ENCODE measurements at places on chromosomes 16 and 17.

DNA sequence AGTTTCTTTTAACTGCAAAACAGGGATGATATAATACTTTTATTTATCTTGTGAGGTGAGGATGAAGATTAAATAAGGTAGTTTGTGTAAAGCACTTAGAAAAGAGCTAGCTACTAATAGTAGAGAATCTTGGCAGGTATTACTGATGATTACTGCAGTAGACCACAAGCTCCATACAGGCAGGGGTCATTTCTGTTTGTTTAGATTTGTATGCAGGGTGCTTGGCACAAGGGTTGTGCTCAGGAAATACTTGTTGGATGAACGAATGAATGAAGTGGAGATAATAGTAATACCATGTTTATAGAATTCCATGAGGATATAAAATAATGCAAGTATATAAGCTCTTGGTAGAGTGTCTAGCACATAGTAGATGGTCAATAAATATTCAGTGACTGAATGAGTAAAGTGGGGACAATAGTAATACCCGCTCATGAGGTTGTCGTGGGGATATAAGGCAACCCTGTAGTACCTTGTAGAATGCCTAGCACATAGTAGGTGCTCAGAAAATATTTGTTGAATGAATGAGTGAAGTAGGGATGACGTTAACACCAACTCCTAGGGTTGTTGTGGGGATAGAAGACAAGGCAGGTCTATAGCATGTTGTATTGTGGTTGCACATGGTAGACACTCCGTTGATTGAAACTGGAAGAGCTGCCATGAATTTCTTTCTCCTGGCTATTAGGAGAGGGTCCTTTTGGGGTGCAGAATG lies 83.0 kb downstream of the ABCC1 start:
- DNase-seq, result no peak

DNA sequence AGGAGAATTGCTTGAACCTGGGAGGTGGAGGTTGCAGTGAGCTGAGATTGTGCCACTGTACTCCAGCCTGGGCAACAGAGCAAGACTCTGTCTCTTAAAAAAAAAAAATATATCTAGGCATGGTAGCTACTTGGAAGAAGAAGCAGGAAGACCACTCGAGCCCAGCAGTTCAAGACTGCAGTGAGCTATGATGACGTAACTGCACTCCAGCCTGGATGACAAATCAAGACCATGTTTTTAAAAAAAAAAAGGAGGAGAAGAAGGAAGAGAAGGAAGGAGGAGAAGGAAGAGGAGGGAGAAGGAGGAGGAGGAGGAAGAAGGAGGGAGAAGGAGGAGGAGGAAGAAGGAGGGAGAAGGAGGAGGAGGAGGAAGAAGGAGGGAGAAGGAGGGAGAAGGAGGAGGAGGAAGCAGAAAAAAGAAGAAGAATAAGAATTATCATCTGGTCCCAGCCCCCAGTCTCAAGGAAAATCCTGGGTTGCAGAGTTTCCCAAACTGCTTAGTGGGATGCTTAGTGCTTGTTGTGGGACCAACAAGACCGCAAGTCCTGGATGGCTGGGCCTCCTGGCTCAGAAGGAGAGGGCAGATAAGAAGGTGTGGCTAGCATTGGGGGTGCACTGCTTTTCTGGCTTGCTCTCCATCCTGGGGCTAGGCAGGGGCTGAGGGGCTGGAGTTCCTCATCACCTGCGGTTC lies 3.7 kb upstream of the DRC7 start:
- peak; percentile 56 for DNase-seq

GRCh38 chr17:83198366-83199341 lies 119.2 kb downstream of the METRNL start:
- DNase-seq, result no peak

GRCh38 chr16:17266608-17267313 lies 204.0 kb downstream of the XYLT1 start:
- no peak for DNase-seq

DNA sequence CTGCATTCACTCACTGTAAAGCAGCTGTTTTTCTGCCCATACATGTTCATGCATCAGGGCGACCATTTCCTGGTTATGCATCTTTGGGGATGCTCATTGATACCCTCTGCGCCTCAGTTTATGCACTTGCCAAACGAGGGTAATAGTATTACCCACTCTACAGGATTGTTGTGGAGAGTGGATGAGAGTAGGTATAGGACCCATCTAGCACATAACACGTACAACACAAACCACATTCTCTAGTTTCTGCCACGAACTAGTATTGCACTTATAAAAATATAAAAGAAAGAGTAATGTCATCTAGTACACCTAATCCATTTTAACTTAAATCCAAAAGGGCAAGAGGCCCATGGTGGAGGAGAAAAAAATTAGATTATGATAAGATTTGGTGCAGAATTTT lies 231.7 kb downstream of the SLC39A11 start:
- no peak for DNase-seq

DNA sequence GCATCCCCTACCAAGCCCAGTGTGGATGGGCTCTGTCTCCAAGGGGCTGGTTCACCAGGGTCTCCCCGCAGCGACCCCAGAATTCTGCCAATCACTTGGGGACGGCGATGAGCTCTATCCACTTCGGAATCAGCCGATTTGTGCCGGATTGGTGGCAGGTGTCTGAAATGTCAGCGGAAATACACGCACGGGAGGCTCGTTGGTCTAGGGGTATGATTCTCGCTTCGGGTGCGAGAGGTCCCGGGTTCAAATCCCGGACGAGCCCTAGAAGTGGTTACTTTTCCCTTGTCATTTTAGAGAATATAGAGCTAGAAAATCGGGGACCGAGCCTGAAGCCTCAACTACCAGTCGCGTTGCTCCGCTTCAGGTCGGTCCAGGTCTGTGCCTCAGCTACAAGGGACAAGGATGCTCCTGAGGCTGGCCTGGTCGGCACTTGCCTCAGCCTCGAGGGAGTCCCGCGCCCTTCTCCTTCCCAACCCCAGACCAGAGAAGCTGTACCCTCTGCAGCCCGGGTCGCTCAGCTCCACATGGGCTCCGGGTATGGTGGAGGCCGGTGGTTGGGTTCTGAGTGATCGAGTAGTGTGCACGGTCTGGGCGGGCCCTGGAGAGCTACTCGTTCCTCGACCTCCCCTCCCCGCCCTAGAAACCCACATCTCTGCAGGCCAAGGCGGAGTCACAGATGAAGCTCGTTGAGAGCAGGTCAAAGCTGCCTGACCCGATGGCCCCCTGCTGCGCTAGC lies 16.0 kb upstream of the OR1F1 start:
- no peak for DNase-seq

DNA sequence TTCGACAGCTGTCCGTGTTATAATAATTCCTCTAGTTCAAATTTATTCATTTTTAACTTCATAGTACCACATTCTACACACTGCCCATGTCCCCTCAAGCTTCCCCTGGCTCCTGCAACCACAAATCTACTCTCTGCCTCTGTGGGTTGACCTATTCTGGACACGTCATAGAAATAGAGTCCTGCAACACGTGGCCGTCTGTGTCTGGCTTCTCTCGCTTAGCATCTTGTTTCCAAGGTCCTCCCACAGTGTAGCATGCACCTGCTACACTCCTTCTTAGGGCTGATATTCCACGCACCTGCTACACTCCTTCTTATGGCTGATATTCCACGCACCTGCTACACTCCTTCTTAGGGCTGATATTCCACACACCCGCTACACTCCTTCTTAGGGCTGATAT lies 16.5 kb downstream of the SCGB1C2 start:
- no peak for DNase-seq

DNA sequence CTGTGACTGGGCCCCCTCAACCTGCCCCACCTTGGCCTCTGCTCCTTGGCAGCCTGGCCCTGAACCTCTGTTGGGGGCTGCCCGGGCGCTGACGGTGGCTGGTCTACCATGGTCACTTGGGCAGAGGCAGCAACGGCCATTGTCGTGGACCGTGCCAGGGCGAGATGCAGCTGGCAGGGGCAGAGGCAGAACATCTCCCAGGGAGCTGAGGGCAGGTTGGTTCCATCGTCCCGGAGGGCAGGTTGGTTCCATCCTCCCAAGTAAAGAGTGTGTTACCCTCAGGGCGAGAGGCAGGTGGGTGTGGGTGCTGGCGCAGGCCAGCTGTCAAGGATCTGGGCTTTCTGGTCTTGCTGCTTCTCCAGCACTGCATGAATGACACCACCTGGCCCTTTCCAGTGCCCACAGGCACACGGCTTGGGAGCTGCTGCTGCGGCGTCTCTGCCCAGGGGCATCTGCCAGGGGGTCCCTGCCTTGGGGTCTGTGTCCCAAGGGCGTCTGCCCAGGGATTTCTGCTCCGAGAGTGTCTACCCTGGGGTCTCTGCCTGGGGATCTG lies 12.0 kb downstream of the ACSF3 start:
- DNase-seq, result no peak

GRCh38 chr17:68886401-68886800 lies 68.8 kb downstream of the ABCA8 start:
- no peak for DNase-seq

DNA sequence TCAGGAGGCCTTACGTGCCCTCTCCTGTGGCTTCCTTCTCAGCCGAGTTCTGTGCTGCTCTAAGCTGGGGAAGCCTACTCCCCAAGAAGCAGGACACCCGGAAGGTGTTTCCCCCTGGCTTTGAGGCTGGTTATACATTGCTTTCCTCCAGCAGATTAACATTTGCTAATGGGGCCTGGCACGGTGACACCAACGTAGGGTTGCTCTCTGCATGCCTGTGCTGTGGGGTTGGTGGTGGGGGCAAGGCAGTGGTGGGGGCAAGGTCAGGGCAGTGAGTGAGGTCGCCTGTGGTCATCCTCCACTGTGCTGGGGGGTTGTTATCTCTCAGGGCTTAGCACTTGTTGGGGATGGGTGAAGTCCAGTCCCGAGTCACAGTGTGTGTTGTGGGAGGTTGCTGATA lies 4.2 kb downstream of the USP6 start:
- no peak for DNase-seq

DNA sequence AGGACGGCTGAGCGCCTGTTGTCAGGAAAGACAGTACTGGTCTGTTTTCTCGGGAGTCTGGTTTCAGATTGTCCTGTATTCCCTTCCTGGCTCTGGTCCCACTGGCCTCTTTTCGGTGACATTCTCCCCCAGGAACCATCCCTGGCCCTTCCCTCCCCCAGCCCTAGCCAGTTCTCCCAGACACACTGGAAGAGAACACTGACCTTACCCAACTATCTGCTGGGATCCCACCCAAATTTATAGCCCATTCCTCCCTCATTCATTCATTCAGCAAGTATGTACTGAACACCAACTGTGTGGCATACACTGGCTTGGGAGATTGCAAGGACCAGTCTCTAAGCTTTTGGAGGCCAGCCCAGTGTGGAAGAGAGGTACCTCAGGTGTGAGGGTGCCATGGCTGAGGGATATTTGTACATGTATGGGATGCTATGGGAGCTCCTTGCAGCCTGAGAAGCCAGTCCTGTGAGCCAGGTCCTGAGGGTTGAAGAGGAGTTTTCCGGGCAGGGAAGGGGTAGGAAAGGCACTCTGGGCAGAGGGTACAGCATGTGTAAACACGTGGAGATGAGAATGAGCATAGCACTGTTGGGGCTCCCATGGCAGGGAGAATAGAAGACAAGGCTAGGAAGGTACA lies 5.2 kb downstream of the RND2 start:
- no peak for DNase-seq

- no peak for DNase-seq
Observed at GRCh38 chr17:37197336-37197735, 178.4 kb upstream of the C17orf78 start.

DNA sequence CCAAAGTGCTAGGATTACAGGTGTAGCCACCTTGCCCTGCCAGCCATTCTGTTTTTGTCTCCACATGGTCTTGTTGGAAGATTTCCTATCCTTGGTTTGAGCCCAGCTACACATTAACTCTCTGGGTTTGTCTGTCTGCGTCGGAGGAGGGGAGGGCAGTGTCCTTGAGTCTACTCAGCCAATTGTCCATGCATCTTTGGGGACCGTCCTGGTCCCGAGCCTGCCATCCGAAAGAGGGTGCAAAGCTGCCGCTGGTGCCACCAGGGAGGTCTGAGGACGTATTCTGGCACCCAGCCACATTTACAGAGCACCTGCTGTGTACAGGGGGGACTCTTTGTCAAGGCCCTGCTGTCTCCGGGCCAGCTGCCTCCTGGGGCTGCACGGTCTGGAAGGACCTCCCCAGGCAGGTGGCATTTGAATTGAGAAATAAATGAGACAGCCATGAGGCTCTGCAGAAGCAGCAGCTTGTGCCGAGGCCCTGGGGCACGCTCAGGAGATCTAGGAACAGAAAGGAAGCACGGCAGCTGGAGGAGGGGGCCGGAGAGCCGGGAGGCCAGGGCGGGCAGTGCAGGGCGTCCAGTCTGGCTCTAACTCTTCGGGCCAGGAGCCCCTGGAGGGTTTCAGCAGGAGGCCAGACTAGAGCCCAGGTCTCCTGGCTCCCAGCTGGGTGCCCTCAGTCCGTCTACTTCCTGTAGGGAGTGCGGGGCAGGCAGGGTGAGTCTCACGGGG lies 1.5 kb downstream of the CYBA start:
- no peak for DNase-seq

- DNase-seq, result no peak
Observed at GRCh38 chr17:32331243-32332040, 10.5 kb downstream of the C17orf75 start.

All from hematopoietic multipotent progenitor cell treated with erythropoietin and hydrocortisone succinate and interleukin-3 and kit ligand, for 15 days (in vitro differentiated cells).